Panc1 (cell line): ENCODE measurements at places on chromosomes 1 and 21. TPM values are rescaled to one million over a fixed set of nuclear protein-coding genes. Genes with fewer than 3 reads are reported as not detected.

LINGO4 gene
- not detected for total RNA-seq

MASP2 gene
- 0.41 TPM for total RNA-seq

PGLYRP4 gene
- not detected for total RNA-seq

CD1E gene
- total RNA-seq: not detected

ZFP69 gene
- 6.4 TPM for total RNA-seq

RHBG gene
- total RNA-seq: 0.28 TPM

CELA2A gene
- 0.72 TPM for total RNA-seq

ITLN2 gene
- total RNA-seq: not detected

TMEM82 gene
- total RNA-seq: not detected
